ENCODE measurements at places on chromosomes 4 and X.

DNA sequence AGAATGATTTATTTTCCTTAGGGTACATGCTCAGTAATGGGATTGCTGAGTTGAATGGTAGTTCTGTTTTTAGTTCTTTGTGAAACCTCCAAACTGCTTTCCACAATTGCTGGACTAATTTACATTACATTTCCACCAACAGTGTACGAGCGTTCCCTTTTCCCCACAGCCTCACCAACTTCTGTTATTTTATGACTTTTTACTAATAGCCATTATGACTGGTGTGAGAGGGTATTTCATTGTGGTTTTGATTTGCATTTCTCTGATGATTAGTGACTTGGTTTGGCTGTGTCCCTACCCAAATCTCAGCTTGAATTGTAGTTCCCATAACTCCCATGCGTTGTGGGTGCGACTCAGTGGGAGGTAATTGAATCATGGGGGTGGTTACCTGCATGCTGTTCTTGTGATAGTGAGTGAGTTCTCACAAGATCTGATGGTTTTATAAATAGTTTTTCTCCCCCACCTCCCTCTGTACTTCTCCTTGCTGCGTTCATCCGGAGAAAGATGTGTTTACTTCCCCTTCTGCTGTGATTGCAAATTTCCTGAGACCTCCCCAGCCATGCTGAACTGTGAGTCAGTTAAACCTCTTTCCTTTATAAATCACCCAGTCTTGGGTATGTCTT is 95.1 kb downstream of the GBA3 start:
- no peak for DNase-seq

DNA sequence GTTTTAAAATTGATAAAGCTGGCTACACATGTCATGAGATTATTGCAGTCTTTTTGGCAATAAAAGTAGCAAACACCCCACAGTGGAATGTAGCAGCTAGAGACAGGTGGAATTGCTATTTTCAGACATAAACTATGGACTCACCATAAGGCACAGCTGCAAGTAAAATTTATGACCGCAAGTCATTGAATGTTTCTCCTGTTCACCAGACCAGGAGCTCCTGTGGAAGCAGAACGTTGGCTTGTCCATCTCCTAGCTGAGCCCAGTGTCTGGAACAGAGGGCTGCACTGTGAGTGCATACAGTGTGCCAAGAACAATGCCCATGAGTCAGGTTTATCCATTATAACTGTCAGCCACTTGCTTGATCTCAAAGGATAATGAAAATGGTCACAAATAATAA is 538.2 kb downstream of the INPP4B start:
- DNase-seq, result no peak

- no peak for DNase-seq
Measured at GRCh38 chr4:120682981-120683380, 239.5 kb downstream of the PRDM5 start.

GRCh38 chr4:52157641-52158316 is 106.7 kb downstream of the SPATA18 start:
- DNase-seq, result no peak

DNA sequence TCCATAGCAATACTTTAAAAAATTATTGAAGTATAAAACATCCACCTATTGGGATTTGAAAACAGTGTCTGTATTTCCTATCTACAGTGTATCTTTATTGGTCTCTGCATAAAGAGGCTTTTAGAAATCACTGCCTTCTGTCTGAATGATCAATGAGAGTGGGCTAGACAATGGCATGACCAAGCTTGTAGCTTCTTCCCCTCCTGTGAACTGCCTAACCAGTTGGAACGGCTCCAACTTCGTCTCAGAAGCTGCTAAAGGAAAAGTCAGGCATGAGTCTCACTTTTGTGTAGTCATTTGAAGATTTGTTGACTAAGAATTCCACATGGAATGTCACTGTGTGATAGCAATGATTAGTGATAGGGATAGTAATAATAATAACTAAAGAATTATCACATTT is 64.2 kb downstream of the INTS12 start:
- DNase-seq, result no peak

DNA sequence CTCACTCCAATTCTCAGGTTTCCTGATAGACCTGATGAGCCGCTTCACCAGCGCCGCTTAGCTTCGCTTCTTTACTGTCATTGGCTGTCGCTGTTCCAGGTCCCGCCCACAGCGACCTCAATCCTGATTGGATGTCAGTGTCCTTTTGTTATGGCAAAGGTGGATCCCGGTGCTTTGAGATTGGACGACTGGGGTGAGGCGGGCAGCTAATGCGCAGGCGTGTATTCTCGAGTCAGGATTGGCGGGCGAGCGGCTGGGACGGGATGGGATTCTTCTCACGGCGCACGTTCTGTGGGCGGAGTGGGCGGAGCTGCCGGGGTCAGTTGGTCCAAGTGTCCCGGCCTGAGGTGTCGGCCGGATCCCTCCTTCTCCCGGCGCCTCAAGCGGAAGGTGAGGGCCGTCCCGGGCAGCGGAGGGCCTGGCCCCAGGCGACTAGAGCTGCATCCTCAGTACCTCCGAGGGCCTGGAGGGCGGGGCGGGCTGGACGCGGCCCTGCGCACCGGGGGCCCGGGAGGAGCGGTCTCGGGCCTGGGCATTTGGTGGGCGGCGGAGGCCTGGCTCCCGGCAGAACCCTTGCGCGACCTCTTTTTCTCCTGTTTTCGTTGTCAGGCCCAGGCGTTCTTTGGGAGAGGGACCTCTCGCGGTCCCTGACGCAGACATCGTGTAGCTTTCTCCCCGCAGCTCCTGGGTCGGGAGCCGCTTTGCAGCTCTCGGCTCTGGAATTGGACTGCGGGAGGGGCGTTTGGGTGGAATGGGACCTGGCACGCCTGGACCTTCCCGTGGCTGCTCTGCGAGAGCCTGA is at the start of gene SCOC:
Gene SCOC, plus strand, starts transcription at position 319 of the 802 bp plus-strand sequence. CDS start 5,525 bp downstream, outside the sequence.
- peak; percentile 96 for DNase-seq

DNA sequence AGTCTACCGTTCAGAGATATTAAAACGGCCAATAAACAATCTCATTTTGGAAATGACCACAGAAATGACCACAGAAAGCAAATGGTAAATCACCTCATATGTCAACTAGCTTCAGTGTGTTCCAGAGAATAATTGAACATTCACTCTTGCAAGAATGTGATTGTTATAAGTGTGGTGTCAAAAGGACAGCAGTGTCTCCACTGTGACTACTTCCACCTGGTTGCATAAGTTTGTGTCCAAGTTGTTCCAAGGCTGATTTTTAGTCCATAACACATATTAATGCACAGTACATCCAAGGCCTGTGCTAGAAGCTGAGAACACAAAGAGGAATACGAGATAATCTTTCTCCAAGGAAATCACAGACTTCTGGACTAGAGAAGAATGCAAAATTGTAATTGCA is 37.4 kb upstream of the RNF150 start:
- DNase-seq, result no peak

DNA sequence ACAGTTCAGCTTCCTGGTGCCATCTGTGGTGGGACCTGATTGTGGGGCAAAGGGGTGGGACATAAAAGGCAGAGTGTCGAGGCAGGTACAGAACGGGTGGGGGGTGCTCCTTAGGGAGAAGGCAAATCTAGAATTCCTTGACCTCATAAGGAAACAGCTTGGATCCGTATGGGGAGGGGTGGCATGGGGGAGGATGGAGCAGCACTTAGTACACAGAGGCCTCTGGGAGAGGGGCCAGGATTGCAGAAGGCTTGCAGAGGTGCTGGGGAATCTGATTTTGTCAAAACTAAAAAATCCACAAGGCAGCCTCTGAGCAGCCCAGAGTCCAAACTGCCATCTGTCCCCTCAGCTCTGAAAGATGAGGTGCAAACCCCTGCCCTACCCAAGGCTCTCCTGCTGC is 2.3 kb upstream of the EMD start:
- no peak for DNase-seq

DNA sequence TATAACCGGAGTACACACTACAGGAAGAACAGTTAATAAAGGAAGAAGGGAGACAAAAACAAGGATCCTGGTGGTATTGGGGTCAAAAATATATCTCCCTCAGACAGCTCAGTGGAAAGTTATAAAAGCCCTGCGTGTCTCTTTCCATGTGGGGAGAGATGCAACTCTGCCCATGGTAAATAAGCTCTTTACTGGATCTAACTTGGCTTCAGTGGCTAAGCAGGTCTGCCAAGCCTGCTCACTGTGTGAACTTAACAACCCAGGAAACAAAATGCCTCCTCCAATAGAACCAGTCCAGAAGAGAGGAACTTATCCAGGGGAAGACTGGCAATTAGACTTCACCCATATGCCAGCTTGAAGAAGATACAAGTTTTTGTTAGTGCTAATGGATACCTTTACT is 17.0 kb upstream of the ZNF280C start:
- no peak for DNase-seq

DNA sequence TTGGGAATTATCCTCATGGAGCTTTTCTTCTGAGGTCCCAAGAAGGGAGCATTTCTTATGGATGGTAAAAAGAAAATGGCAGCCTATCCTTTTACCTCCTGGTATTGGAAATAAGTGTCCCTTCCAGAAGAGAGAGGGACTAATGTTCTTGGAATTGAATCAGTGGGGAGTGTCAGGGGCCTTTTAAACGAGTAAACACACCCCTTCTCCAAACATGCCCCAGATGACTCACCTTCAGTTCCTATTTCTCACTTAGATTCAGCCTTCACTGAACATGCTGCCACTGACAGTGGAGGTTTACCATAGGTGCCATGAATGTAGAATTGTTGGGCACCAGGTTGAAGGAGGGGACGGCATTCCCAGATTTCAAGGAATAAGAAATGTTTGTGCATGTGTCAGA is 19.0 kb downstream of the MAGEC2 start:
- no peak for DNase-seq

GRCh38 chr4:113499166-113499565 is 262.4 kb downstream of the CAMK2D start:
- no peak for DNase-seq

DNA sequence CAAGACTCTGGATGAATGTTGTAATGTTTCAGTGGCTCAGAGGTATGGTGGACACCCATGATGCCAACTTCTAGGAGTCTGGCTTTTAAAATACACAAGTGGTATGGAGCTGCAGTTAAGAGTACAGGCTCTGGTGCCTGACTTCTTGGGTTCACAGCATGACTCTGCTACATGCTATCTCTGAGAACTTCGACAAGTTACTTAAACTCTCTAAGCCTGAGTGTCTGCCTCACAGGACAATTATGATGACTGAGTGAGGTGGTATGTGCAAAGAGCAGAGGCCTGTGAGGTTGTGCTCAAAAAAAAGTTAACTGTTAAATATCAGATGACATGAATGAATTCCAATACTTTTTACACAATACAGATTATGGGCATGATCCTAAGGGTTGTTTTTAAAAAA is 90.9 kb upstream of the SRD5A3 start:
- no peak for DNase-seq

- DNase-seq, result no peak
Measured at GRCh38 chr4:158799013-158799770, 30.4 kb downstream of the FNIP2 start.

GRCh38 chr4:78019414-78019813 is 37.7 kb upstream of the FRAS1 start:
- no peak for DNase-seq

DNA sequence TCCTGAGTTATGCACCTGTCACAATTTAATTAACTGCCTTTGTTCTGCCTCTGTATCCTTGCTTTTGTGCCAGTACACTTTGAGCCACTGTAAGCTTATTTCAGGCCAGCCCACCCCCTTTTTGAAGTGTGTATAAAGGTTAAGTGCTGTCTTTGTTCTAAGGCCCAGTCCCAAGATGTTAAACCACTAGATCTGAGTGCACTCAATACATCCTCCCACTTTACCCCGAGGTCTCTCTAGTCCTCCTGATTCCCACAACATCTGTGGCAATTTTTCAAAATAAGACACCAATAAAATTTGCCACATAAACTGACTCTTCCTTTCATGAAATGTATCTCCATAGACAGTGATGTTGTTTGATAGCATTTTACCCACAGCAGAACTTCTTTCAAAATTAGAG is 124.1 kb upstream of the SPIN4 start:
- no peak for DNase-seq

DNA sequence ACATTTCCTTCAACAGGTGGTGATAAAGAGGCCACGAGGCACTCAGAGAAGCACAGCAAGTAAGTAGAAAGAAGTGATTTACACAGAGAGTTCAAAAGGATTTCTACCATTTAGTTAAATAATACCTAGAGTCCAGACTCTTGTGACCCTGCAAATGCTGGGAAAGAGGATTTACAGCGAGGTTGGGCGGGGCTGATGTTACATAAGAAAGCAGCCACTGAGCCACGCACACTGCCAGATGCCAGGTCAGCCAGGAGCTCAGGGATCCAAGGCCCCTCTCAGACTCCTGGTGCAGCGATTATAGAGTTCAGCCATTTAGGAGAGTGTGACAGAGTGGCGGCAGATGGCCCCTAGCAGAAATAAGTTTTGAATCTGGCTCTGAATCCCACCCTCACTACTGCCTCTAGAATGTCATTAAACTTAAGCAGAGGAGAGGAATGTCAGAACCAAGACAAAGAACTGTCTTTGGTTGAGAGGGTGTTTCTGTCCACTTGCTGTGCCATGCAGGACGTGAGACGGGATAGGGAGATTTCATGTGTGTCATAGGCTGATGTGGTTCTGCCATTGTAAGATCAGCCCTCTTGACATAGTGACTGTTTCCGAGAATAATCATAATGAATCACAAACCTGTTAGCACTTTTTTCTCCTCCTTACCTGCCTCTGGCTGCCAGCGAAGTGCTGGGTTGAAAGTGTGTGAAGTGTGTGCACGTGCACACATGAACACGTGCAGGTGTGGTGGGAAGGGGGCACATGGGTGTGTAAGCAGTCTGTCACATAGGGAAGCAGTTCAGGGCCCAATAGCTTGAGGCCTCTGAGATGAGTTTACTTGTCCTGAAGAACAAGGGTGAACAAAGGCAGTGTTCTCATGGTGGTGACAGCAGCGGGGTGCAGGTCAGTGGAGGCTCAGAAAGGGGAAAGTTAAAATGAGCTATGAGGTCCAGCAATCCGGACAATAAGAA is 50.1 kb downstream of the MFAP3L start:
- DNase-seq, result no peak

GRCh38 chrX:98338544-98338943 is 1454.8 kb downstream of the RPA4 start:
- DNase-seq, result no peak

DNA sequence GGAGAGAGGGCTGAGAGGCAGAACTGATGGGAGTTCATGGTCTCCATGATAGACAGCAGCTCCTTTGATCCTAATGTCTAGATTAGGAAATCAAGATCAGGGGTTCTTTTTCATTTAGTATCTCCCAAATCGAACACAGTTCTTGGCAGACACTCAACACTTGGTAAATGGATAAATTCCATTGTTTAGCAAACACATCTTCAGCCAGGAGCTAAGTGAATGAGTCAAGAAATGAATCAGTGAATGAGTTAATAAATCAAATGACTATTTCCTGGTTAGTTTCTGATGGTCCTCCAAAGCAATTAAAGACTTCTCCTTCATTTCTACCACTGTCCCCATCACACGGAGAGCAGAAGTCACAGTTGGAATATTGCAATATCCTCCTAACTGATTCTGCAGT is 120.0 kb upstream of the SHISA3 start:
- DNase-seq, result no peak

GRCh38 chr4:2829321-2829932 is 14.2 kb upstream of the ADD1 start:
- DNase-seq, result no peak
